ENCODE measurements at places on chromosomes 4 and X.

- no peak for DNase-seq
Measured at GRCh38 chr4:123110147-123110546, 187.8 kb upstream of the NUDT6 start.

DNA sequence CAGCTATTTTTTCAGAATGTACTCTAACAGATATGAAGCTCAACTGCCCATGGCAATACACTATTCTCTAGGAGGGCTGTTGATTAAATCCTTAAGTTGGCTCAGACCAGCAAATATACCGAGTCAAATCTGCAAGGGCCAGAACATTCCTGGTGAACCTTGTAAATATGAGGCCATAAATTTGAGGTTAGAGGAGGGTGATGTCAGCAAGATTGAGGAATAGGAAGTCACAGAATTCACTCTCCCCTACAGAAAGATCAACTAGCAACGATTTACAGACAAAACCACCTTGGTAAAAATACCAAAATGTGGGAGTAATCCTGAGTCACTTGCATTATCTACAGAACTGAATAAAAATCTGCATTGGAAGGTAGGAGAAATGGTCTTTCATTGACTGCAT, 399.3 kb downstream of the GPM6A start:
- DNase-seq, result no peak

- no peak for DNase-seq
Measured at GRCh38 chr4:185920691-185921260, 108.8 kb upstream of the SORBS2 start.

- DNase-seq, result no peak
Measured at GRCh38 chr4:53551281-53551864, 39.9 kb downstream of the LNX1 start.

Data from NCI-H1105 treated with DMSO at 0.1 percent for 48 hours (cell line).